ENCODE measurements at places on chromosomes 12 and 14. TPM values are rescaled to one million over a fixed set of nuclear protein-coding genes. Genes with fewer than 3 reads are reported as not detected.

- DNase-seq, result peak; percentile 60
Observed at GRCh38 chr14:54796961-54797360, 105.7 kb downstream of the GCH1 start.

LPAR5 gene
- not detected for total RNA-seq

- DNase-seq, result peak; percentile 85
Observed at GRCh38 chr12:52949413-52950331, 754 bp downstream of the KRT18 start.

AKAP5 gene
- 7.3 TPM for total RNA-seq

- DNase-seq, result no peak
Observed at GRCh38 chr12:68962877-68963855, 30.2 kb upstream of the CPM start.
